ENCODE measurements at places on chromosomes 6 and 20.
A peak's percentile ranks its signal among the peaks of the same experiment; 100 is the strongest.

GRCh38 chr20:57023997-57024396 lies 242.4 kb downstream of the BMP7 start:
- no peak for DNase-seq

- no peak for DNase-seq
Observed at GRCh38 chr6:15108383-15108715, 137.5 kb upstream of the JARID2 start.

DNA sequence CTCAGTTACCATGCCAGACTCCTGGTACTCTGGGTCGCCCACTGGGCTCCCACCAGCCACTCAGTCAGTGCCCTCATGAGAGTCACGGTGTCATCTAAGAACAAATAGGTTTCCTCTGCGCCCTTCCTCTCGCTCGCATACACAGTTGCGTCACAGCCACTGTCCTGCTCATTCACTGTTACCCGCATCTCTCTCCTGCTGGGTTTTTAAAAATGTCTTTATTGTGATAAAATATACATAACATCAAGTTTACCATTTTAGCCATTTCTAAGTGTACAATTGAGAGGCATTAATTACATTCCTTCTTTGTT lies 4.0 kb downstream of the TEAD3 start:
- DNase-seq: no peak

DNA sequence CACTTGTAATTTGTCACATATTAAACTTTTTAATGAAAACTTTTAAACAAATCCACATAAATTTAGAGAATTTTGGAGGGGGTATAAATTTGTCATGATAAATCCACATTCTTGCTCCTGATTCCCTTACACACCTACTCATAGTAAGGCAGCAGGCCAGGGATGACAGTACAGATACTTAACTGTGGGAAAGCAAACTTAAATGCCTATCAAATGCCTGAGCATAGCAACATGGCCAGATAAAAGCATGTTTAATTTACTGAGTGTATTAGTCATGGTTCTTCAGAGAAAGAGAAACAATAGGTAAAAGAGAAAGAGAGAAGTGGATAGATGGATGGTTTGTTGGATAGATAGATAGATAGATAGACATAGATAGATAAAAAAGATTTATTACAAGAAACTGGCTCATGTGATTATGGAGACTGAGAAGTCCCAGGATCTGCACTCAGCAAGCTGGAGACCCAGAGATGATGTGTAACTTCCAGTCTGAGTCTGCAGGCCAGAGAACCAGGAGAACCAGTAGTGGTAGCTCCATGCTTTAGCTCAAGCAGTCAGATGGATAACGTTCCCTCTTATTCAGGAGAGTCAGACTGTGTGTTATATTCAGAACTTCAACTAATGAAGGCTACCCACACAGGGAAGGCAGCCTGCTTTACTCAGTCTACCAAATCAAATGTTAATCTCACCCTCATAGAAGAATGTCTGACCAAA lies 15.9 kb upstream of the ADGRF1 start:
- DNase-seq: peak; percentile 19

GRCh38 chr6:95593025-95593424 lies 15.7 kb downstream of the MANEA start:
- DNase-seq: no peak

DNA sequence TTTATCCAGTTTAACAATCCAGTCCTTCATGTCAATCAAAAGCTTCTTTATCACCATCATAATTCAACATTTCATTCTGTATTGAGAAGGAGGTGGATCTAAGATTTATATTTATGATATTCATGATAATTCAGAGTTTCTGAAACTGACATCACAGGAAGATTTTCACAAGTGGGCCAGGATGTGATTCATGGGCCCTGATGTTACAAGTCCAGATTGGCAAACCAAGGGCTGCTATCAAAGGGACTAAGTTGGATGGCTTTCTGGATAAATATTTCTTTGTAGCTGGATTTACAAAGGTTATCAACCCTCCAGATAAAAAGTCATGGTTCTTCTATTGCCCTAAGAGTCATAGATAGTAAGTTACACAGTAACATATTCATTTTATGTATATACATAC lies 866.5 kb downstream of the KIF16B start:
- DNase-seq: peak; percentile 22

DNA sequence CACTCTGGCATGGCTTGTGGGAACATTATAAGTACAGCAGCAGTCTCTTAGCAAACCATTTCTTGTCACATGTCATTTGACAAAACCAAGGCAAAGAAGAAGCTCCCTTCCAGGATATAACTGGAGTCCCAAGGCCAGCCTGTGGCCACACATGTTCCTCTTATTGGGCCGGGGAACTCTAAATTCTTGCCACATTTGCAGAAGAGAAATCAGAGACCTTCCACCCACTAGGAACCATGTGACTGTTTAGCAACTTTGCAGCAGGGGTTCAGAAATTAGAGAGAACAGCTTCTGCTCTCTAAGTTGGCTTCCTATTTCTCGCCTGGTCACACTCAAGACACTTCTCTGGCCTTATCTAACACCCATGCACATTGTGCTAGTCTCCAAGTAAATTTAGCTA lies 20.4 kb upstream of the MEP1A start:
- DNase-seq: no peak

- no peak for DNase-seq
Observed at GRCh38 chr6:43703512-43704429, 16.2 kb upstream of the MRPS18A start.

DNA sequence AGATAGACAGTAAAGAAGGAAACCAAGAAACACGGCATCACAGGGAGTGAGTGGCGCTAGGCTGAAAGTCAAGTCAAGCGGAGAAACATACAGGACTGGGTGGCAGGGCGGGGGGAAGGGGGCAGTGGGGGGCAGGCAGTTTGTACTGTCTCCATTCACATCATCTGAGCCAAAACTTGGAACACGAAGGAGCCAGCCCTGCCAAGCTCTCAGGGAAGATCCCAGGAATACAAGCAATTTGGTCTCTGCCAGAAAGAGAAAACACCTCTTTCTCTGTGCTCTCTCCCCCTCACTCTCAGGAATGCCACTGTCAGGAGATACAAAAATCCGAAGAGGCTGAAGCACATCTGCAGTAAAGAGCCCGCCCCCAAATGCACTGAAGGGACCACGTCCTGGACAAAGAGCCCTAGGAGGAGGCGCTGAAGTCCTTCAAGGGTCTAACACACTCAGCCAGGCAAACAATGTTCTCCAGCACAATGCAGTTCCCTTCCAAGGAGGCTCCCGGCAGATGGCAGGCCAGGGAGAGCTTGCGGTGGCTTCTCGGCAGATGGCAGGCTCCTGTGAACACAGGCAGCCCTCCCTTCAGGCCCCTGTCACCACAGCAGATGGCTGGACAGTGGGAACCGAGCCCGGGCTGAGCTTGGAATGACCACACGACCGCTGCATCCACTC lies 90.0 kb downstream of the ATP9A start:
- no peak for DNase-seq

GRCh38 chr20:35431621-35432429 lies 6.2 kb downstream of the GDF5 start:
- no peak for DNase-seq

GRCh38 chr6:161546632-161547031 lies 272.8 kb upstream of the AGPAT4 start:
- DNase-seq: no peak

Measured in fibroblast of skin of right biceps (primary cell).